ENCODE measurements at places on chromosomes 11 and 22.

DNA sequence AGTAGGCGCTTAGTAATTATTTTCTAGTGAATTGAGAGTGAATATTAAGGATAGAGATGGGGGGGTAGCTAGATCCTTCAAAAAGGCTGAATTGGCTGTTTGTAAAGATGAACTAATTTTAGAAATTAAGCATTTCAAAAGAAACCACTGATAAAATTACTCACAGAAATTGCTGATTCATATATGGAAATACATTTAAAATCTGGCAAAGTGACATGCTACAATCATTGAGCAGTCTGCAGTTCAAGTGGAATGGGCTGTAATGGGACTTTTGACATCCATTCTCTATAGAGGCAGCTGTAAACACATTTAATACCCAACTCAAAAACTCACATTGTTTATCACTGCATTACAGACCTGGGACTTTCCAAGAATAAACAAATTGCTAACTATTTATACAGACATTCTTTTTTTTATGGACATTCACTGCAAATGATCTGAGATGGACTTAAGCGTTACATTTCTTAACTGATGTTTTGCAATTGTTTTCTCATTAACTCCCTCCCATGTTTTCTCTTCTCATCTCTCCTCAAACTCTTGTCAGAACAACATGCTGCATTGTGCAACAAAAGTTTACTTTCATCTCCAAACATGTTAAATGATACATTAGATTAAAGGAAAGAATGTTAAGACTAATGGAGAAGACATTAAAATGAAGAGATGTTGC lies 42.1 kb upstream of the MMP7 start:
- no peak for DNase-seq

- peak; percentile 73 for DNase-seq
Observed at GRCh38 chr22:24247564-24248344, 2.9 kb upstream of the GGT5 start.

DNA sequence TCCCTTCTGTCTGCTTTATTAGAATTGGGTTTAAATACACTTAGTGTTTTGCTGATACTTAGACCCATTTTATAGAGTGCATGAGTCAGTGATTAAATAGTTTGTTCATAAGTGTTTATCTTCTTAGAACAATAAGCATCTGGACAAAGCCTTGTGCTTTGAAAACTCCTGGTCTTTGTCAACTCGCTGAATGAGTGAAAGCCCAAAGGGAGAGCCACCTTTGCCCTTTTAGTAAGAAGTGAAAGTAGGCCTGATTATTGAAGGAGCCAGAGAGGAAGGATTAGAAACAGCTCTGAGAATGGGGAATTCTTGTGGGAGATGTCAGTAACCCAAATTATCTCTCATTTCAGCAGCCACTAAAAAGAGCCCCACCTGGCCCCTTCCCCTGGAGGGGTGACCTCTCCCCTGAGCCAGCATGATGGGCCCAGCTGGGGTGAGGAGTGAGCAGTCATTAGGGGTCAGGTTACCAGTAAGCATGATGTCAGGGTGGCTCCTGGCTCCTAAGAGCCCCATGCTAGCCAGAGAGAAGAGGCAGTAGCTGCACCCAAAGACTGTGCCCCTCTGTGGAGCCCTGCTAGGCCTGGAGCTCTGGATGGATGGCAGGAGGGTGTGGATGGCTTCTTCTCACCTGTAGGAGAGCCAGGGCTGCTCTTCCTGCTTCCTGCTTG lies 125.1 kb upstream of the E2F8 start:
- no peak for DNase-seq

- DNase-seq: no peak
Observed at GRCh38 chr11:116500026-116500946, 272.5 kb downstream of the BUD13 start.

GRCh38 chr11:35192347-35192746 lies 53.4 kb downstream of the CD44 start:
- DNase-seq: no peak

GRCh38 chr11:96014217-96014616 lies 90.3 kb upstream of the MTMR2 start:
- DNase-seq: peak; percentile 71

GRCh38 chr11:128349650-128350299 lies 237.6 kb downstream of the ETS1 start:
- no peak for DNase-seq

- no peak for DNase-seq
Observed at GRCh38 chr11:46181843-46182424, 60.7 kb upstream of the PHF21A start.

- DNase-seq: no peak
Observed at GRCh38 chr11:33172996-33173395, 11.7 kb upstream of the CSTF3 start.

GRCh38 chr22:26172389-26172990 lies 3.2 kb downstream of the SEZ6L start:
- DNase-seq: peak; percentile 31

- no peak for DNase-seq
Observed at GRCh38 chr11:36347384-36347906, 51.4 kb downstream of the PRR5L start.

DNA sequence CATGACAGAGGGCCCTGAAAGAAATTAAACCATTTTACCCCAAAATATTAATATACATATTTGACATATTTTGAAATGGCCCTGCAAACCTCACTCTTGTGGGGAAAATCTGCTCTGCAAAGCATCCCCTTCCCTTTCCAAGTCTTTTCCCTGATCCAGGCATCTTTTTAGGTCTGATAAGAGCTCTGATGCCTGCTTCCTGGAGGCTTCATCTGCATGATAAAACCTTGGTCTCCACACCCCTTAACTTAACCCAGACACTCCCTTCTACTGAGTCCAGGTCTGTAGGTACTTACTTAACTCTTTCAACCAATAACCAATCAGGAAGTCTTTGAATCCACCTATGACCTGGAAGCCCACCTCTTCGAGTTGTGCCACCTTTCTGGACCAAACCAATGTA lies 1.8 kb upstream of the LGALS12 start:
- DNase-seq: no peak

DNA sequence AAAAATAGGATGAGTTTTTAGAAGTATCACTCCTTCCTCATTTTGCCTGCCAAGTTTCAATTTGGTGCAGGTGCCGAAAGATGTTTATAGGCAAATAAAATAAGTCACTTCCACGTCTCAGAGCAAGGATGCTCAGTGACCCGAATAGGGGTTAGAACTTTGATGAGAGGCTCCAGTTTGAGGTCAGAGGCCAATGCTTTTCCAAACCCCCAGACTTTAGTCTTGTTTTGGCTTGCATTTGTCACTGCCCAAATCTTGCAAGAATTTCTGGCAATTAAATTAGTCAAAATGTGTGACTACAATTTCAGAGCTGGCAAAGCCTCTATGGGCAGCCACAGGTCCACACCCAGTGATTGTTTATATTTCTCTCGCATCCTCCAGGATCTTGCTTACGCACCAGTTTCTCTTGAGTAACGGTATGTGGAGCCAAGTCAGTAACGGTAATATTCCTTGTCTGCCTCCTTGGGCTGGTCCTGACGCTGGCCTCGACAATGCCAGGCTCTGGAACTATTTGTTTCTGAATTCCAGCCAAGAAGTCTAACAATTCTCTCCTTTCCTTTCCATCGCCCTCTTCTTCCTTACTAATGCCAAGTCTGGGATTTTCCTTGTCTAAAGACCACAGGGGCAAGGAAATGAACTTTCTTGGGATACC lies 9.9 kb upstream of the NUP160 start:
- no peak for DNase-seq

GRCh38 chr11:112786886-112787530 lies 174.2 kb upstream of the NCAM1 start:
- no peak for DNase-seq

DNA sequence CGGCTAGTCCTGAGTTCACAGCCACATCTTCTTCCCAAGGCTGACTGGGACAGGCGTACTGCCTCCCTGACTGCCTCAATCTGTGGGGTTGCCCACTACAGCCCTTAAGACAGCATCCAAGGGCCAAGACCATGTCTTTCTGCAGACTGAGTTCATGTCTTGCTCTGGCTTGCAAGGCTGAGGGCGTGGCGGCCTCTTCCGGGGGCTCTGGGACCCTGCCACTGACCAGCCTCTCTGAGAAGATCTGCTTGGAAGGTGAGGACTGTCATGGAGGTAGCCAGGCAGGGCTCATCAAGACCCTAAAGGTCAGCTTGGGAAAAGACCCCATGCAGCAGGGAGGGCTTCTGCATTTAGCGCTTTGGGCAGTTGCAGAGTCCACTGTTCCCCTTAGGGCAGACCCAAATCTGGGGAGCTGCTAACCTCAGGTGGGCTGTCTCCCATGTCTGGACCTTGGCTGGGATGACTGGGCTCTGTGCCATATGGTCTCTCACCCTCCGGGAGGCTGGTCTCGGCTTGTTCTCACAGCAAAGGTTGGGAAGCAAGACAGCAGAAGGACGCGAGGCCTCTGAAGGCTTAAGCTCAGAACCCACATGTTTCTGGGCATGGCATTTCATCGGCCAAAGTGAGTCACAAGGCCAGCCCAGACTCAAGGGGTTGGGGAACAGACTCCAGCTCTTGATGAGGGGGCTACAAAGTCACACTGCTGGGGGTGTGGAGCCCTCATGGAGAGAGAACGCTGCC lies 109.1 kb upstream of the LMO1 start:
- no peak for DNase-seq

- DNase-seq: no peak
Observed at GRCh38 chr22:28710107-28710506, 30.5 kb upstream of the TTC28 start.

- no peak for DNase-seq
Observed at GRCh38 chr22:36954251-36955014, 41.0 kb downstream of the CSF2RB start.

- no peak for DNase-seq
Observed at GRCh38 chr11:127061947-127062346, 61.4 kb upstream of the KIRREL3 start.

- DNase-seq: no peak
Observed at GRCh38 chr11:78219493-78220217, 30.9 kb downstream of the USP35 start.

GRCh38 chr22:43244402-43244801 lies 57.5 kb upstream of the TTLL12 start:
- DNase-seq: no peak

GRCh38 chr11:71391796-71392195 lies 56.4 kb downstream of the DHCR7 start:
- DNase-seq: no peak

DNA sequence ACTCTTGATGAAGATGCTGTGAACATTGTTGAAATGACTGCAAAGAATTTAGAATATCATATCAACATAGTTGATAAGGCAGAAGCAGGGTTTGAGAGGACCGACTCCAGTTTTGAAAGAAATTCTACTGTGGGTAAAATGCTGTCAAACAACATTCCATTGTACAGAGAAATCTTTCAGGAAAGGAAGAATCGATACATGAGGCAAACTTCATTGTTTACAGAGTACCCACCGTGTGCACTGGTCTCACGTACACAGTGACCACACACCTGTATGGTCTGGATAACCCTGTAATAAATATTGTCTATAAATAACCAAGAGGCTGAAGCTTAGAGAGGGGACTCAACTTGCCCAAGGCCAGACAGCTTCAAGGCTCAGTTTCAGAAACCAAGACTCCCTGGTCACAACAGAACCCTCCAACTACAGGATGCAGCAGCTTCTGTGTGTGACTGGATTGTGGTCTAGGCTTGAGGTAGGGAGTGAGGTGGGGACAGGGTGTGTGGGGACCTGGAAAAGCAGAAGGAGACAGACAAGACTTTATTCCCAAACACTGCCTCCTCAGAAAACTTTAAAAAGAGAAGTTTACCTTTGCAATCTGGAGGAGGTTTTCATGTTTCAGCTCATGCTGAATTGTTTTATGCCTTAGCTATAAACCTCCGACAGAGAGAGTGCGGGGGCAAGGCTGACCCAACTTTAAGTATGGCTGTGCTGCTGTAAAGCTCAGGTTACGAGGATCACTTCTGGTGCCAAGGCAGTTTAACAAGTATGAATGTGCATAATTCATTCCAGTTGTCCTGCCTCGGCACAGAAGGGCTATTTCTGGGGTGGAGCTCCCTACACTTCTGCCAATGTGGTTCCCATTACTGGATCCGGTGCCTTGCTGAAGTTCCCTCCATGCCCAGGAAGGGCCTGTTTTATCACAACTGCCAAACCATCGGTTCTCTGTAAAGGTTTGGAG lies 372.6 kb upstream of the NARS2 start:
- no peak for DNase-seq

DNA sequence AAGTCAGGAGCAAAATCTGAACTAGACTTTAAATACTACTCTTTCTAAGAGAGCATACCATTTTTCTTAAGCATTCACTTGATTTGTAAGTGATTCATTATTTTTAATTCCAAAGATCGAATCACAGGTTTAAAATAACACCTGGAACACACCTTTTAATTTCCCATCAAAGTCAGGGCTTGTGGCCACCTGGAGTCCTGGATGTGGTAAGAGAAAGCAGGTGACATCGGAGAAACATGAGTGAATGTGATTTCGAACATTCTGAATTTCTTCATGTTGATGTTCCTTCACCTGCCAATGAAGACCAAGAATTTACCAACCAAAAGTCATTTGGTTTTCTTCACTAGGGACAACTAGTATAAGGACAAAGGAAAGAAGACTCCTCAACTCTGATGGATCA lies 28.0 kb downstream of the ATL3 start:
- no peak for DNase-seq

DNA sequence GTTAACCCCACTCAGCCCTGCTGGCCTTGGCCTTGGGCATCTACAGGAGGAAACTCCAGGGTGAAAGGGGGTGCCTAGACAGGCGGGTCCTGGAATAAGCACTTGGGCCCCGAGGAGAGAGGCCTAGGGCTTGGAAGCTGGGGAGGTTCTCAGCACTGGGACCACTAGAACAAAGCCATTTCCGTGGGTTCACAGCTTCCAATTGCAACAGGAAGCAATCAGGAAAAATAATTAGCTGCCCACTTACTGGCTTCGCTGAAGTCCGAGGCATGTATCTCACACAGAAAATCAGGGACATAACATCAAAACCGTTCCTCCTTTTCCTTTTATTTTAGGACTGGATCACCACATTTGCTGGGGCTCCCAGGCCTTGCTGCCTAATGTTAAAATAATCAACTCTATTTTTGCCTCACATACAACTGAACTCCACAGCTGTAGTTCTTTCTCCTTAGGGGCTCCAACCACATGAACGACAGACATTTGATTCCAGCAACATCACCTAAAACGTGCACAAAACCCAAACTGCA lies 161.1 kb upstream of the GRK3 start:
- no peak for DNase-seq

DNA sequence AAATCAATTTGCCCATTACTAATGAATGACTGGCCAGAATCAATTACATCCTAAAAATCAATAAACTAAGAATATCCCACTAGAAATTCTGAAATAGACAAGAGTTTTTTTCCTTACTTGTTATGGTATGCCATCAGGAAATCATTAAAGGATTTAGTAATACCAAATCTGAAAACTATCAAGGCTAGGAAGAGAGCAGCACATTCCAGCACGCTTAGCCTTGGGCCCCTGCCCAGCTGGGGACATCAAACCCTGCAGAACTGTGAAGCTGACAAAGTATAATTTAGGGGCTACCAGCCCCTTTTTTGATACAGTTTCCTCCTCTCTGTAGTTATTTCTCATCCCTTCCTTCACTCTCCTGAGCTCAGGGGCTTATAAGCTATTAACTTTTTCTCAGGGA lies 247.8 kb upstream of the ZC3H12C start:
- DNase-seq: no peak

- no peak for DNase-seq
Observed at GRCh38 chr22:46991666-46992065, 229.2 kb downstream of the TBC1D22A start.

Data from KBM-7 (cell line).